ENCODE measurements at places on chromosomes 12 and 14.

GRCh38 chr14:102532204-102532658 lies 22.7 kb upstream of the ANKRD9 start:
- no peak for DNase-seq

DNA sequence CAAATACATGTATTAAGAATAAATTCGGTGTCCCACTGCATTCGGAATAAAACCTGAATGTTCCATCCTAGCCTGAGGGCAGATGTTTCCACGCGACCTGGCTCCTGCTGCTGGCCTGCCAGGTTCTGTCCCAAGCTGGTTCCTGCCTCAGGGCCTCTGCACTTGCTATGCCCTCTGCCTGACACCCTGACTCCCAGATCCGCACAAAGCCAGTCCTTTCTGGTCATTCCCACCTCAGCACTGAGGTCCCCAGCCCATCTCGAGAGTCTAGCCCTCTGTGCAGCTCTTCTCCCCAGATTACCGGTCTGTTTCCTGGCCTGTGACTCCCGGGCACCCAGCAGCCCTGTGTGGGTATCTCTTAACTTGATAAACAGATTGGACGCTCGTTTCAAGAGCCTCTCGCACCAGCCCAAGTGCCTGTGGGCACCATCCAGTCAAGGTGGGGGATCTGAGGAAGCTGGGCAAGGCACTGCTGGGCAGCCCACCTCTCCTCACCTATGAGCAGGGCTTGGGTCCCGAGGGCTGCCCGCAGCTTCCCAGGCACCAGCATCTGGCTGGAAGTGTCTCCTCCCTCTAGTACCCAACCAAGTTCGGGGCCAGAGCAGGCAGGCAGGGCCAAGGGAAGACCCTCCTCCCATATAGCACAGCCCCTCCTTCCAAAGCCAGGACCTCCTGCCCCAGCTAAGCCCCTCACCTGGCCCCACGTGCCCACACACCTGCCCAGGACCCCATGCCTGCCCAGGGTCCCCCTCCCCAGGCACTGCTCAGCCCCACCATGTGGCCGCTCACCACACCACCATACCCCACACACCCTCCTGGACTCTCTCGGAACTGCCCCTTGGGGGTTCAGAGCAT lies 132.2 kb downstream of the NCOR2 start:
- DNase-seq: no peak

DNA sequence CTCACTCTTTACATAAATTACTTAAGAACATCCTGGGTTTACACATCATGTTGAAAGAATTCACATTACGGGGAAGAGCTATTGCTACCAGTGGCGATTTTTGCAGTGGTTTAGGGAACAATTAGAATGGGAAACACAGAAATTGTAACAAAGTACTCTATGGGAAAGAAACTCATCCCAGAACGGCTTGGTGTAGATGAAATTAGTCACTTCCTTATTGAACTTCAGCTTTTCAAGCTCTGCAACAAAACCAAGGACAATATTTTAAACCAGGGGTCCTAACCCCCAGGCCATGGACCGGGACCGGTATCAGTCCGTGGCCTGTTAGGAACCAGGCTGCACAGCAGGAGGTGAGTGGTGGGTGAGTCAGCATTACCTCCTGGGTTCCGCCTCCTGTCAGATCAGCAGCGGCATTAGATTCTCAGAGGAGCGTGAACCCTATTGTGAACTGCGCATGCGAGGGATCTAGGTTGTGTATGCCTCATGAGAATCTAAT lies 32.3 kb upstream of the FICD start:
- DNase-seq: peak; percentile 6

GRCh38 chr14:90154110-90154509 lies 92.3 kb downstream of the KCNK13 start:
- DNase-seq: no peak

GRCh38 chr12:110846615-110847566 lies at the start of gene CCDC63:
CCDC63 (plus strand) TSS chr12:110846987; CDS start chr12:110852955, 5,968 bp downstream.
- DNase-seq: no peak

DNA sequence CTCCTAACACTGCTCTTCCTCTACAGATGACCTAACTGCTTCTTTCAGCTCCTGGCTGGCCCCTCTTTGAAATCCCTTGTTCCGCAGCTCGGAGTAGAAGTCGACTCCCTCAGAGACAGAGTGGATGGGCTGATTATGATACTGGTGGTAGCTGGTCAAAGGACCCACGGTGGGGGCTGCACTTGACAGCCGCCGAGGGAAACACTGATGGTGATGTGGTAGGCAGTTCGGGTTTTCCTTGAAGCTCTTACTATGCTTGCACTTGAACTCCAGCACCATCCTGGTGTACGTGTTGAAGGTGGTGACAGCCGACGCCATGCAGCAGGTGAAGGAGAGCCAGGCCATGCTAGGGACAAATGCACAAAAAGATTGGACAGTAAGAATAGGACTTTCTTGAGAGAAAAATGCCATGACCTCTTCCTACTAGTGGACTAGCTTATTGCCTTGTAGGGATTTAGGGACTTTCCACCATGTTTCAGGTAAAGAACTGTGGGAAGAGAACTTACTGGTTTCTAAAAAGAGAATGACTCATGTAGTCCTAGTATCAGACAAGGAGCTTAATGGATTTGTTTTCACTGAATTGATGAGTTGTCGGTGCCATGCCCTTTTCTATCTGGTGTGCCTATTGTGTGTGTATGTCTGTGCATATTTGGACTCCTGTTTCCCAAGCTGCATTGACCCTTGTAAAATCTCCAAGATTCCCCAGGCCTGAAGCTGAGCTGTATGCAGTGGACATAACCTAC lies 18.4 kb downstream of the GSG1 start:
- no peak for DNase-seq

- DNase-seq: no peak
Measured at GRCh38 chr14:56760164-56760914, 49.9 kb downstream of the OTX2 start.

- no peak for DNase-seq
Measured at GRCh38 chr14:95046711-95047681, 110.3 kb downstream of the DICER1 start.

DNA sequence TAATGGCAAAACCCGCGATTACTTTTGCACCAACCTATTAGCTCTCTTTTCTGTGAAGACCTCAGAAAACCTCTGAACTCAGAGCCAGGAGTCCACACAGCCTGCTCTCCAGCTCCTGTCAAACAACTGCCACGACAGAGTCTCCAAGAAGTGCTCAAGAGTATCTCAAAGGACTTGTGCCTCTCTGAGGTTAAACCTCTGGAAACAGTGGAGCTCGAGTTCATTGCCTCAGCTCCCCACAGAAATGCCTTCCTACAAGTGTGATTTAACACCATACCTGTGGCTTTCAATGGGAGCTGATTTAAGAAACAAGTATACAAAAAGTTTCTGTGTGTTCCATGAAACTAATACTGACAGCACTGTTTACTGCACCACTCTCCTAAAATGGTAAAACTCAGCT lies 20.1 kb downstream of the ACTN1 start:
- DNase-seq: no peak

Measured in NCI-H1694 treated with DMSO at 0.1 percent for 48 hours (cell line).